ENCODE measurements at places on chromosomes 13 and 19. TPM values are rescaled to one million over a fixed set of nuclear protein-coding genes. Genes with fewer than 3 reads are reported as not detected.

DNA sequence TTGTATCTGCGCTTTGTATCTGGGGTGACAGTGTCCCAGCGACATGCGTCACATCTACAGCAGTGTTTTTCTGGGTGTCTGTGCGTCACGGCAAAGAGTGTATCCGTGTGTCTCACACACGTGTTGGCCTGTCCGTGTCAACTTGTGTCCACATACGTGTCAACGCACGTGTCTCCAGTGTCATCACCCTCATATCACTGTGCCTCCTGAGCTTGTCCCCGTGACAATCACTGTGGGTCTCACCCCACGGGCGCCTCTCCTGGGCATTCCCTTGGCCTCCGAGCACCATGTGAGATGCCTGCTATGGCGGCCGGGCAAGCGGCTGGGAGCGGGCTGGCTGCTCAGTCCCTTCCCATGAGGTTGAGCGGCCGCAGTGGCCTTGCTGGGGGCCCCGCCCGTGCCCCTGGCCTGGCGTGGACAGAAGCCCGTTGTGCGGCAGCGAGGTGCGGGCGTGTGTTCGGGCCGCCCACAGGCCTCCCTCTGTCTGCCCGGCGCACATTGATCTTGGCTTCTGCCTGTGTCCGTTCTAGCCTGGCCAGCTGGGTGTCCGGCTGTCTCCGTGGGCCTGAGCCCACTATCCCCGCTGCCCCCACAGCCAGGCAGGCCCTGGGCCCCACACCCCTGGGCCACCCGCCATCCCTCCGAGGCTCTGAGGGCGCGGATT, 6.4 kb downstream of the NFIX start:
- no peak for DNase-seq

- no peak for DNase-seq
Measured at GRCh38 chr13:73859841-73860240, 274.4 kb downstream of the KLF12 start.

DNA sequence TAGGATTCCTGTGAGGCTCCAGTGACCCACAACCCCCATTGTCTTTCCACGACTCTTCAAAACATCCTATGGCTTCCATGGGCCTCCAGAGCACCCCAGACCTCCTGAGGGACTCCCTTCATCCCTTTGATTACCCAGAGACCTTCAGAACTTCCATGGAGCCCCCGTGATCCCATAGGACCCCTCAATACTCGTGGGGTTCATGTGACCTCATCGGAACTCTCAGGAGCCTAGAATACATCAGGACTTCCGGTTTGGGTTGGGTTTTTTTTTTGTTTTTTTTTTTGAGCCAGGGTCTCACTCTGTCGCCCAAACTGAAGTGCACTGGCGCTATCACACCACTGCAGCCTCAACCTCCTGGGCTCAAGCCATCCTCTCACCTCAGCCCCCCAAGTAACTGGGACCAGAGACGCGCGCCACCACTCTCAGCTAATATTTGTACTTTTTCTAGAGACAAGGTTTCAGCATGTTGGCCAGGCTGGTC, 774 bp downstream of the ALDH16A1 start:
- DNase-seq: no peak

- DNase-seq: no peak
Measured at GRCh38 chr19:54189145-54189734, at the start of gene MBOAT7. Gene MBOAT7, minus strand, starts transcription at chr19:54189580. Its CDS starts 1,072 bp downstream, at chr19:54188508.

- DNase-seq: no peak
Measured at GRCh38 chr13:34617473-34618083, 324.5 kb upstream of the NBEA start.

DNA sequence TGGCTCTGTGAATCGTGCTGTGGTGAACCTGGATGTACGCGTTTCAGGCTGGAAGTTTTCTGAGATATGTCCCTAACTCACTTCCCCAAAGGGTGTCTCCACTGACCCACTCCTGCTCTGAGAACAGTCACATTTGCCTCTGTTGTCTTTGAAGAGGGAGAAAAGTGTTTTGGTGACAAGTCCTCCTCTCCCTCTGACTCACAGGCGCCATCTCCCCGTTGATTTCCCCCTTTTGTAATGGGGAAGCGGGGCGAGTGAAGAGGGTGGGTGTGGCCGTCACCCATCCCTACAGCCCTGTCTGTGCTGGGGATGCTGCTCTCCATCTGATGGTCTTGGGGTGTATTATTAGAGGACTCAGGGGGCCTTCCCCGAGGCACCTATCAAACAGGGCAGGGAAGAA, 9.6 kb downstream of the APC2 start:
- no peak for DNase-seq

- no peak for DNase-seq
Measured at GRCh38 chr13:88085036-88085435, 413.9 kb downstream of the SLITRK5 start.

DNA sequence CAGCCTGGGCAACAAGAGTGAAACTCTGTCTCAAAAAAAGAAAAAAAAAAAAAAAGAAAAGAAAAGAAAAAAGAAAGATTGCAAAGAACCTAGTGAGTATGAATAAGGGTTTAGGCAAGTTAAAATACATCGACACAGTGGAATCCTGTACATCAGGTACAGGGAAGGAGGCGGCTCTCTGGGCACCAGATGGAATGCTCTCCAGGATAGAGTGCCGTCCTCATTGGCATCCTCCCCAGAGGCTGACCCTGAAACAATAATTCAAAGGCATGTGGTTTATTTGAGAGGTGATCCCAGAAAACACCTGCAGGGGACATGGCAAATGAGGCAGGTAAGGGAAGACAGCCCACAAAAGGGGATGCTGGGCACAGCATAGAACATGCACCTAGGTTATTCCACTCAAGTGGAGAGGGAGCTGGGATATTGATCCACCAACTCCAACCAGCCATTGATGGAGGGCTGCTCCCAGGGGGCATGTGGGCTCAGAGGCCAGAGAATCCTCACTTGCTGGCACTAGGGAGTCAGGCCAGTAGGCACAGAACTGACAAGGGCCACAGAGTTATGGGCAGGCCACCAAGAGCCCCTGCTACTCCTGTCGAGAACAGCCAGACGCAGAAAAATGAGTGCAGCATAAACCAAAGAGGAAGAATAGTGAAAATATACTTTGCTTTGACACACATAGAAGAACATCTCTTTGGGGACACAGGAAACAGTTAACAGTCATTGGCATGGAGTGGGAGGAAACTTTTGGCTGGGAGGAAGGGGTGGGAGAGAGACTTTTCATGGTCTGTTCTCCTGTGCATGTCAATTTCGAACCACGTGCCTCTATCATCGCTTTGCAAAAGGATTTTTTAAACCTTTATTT, 4.2 kb downstream of the TSPAN16 start:
- DNase-seq: no peak

DNA sequence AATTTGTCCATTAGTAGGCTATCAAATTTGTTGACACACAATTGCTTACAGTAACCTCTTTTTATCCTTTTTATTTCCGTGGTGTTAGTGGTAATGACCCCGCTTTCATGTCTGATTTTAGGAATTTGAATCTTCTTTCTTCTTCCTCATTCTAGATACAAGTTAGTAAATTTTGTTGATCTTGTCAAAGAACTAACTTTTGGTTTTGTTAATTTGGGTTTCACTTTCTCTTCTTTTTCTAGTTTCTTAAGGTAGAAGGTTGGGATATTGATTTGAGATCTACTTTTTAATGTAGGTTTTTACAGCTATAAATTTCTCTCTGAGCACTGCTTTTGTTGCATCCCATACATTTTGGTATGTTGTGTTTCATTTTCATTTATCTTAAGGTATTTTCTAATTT, 53.3 kb upstream of the SLC7A1 start:
- DNase-seq: no peak

DNA sequence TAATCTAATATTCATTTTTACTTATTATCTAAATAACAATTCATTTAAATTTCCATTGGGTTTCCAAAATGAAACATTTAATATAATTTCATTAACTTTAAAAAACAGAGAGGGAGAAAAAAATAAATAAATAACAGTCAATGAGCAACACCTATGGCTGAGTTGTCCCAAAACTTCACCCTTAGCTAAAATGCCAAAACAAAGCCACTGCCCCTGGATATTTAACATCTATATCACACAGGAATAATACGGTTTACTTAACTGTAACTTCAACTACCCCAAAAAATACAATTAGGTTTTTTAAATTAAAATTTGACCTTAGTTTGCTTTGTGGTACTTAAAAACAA, 541 bp downstream of the ELF1 start:
- no peak for DNase-seq

Gene TMPRSS9
- 0.20 TPM for total RNA-seq

Gene ALDH16A1
- 32.3 TPM for total RNA-seq
